Stimulated activated CD8-positive, alpha-beta memory T cell treated with anti-CD3 and anti-CD28 coated beads, Interleukin-2, amount 100 ng/mL, for 1 hour (primary cell): ENCODE measurements at places on chromosomes 16 and 17.

- no peak for DNase-seq
These were observed at the start of gene MT1M for GRCh38 chr16:56632156-56632847. Gene MT1M, plus strand, starts transcription at chr16:56632659. Its CDS starts 73 bp downstream, at chr16:56632732.

DNA sequence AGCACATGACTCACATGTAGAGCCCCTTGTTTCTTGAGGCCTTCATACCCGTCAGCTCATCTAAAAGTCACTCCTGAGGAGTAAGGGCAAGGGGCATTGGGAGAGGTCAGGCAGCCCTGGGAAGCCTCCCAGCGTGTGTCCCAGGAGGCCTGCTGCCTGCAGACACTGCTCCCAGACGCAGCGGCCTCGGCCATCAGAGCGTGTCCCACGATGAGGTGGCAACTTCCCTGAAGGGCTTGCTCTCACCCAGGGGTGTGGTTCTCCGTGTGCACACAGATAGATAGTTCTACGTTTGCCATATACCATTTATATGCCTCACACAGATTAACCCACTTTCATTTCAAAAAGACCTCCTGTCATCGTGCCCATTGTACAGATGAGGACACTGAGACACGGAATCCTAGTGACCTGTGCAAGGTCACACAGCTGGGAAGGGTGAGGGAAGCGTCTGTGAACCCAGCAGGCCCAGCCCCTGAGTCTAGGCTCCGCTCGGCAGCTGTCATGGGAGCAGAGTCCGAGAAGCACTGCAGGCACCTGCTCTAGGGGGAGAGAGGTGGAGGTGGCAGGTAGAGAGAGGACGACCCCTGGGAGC, 8.3 kb downstream of the TUBB3 start:
- DNase-seq: no peak

DNA sequence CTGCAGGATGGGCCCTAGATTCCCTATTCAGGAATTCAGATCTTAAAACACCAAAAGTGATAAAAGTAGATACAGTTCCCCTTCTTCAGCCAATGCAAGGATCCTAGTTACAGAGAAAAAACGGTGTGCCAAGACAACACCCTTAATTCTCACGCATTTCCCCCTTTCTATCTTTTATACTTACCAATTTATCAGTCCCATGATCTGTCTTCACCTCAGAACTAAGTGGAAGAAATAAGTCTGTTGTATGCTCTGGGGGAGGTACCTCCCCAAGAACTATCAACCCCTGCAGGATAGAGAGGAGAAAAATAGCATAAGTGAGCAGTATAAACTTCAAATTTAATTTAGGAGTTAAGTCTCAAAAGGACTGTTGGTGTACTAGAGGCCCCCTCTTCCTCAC, 83.2 kb downstream of the STH start:
- DNase-seq: no peak

DNA sequence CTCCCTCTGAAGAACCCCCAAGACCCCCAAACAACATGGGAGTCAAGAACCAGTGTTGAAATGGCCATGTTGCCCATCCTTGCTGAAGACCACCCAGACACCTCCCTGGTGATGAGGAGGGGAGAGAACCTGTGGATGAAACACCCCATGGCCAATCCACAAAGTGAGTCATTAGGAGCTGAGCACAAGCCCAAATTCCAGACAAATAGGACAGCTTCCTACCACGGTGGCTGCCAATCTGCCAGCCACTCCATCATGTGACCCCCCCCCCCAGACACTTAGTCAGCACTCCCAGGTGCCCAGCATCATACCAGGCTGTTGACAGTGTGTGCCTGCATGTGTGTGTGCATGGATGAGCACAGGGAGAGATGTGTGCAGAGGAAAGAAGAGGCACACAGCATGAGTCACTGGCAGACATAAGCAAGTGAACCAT, 26.4 kb upstream of the RPL38 start:
- no peak for DNase-seq

GRCh38 chr16:83200005-83200779, 573.4 kb downstream of the CDH13 start:
- DNase-seq: no peak

- DNase-seq: no peak
These were observed 230.6 kb upstream of the RPL38 start for GRCh38 chr17:73972901-73973300.

DNA sequence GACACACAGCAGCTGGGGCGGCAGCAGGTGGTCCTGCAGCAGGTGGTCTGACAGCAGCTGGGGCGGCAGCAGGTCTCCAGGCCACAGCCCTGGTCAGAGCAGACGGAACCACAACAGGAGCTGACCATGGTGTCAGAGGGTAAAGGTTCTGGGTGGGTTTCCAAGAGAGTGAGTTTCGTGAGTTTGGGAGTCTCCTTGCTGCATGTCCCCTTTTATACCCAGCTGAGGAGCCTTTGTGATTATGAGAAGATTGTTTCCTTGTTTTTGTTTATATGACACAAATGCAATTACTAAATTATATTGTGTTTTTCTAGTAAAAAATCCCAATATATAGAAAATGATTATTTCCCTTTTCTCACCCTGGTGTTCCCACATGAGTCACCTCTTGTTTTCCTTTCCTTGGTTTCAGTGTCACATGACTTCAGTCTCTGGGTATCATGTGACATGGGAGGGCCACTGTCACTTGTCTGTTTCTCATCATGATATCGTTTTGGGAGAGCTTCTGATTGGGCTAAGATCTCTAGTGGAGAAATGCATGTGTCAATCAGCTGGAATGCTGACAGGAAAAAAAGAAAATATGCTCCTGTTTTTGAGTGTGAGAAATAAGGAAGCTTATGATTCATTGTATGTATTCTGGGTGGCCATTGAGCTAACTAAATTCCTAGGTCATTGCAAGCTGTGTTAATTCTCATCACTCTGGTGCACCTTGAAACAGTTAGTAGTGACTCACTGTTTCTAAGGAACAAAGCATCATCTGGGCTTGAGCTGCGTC, at the start of gene KRTAP4-6:
Gene KRTAP4-6 (minus strand): TSS at position 185 of the 772 bp plus-strand sequence. CDS start 57 bp downstream, at position 128.
- no peak for DNase-seq

DNA sequence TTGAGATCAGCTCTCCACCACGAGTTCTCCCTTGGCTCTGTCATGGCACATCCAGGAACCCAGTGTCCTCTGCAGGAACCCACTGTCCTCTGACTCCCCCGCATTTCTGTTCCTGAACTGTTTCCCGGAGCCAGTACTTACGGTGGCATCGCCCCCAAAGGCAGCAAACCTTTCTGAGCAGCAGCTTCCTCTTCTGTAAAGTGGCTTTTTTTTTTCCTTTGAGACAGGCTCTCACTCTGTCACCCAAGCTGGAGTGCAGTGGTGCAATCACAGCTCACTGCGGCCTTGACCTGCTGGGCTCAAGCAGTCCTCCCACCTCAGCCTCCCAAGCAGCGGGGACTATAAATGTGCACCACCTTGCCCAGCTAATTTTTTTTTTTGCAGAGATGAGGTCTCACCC, 32.2 kb downstream of the NAGPA start:
- no peak for DNase-seq

DNA sequence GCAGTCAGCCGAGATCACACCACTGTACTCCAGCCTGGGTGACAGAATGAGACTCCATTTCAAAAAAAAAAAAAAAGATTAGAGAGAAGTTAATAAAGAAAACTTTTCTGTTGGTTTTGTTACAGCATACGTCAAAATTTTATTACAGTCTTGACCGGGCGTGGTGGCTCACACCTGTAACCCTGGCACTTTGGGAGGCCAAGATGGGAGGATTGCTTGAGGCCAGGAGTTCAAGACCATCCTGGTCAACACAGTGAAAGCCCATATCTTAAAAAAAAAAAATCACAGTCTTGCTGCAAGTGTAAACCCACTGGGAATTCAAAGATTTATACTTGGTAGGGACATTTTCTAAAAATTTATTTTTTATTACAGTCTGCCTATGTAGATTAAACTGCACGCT, 6.2 kb upstream of the POLR3E start:
- no peak for DNase-seq
